ENCODE measurements at places on chromosomes 6 and 20. TPM values are rescaled to one million over a fixed set of nuclear protein-coding genes. Genes with fewer than 3 reads are reported as not detected.

Gene RUNX2
- total RNA-seq = 0.91 TPM

Gene LIN28B
- not detected for total RNA-seq

Gene KIF25
- total RNA-seq = not detected

Gene ERVFRD-1
- not detected for total RNA-seq

Gene AKAP12
- total RNA-seq = 207 TPM

Gene TUBB1
- total RNA-seq = not detected

Gene KIAA1755
- total RNA-seq = 2.0 TPM

Gene SLC29A1
- 25.9 TPM for total RNA-seq

Gene ENPP4
- total RNA-seq = 1.6 TPM

Gene SALL4
- total RNA-seq = 0.26 TPM

Gene NOX3
- total RNA-seq = not detected

Gene MCUR1
- 11.6 TPM for total RNA-seq

Gene HNF4A
- total RNA-seq = not detected

Gene MAPK13
- 8.3 TPM for total RNA-seq

Gene TRIM10
- total RNA-seq = not detected

Gene YTHDF1
- 28.1 TPM for total RNA-seq

Gene TRIM40
- not detected for total RNA-seq

Gene AURKA
- total RNA-seq = 26.7 TPM

Gene NKX2-4
- not detected for total RNA-seq

Gene MRAP2
- 27.2 TPM for total RNA-seq

Gene KHDC1L
- total RNA-seq = 0.26 TPM

Gene MROH8
- total RNA-seq = 6.4 TPM

Gene OLIG3
- total RNA-seq = not detected

Gene TCF21
- total RNA-seq = not detected

Gene RNF144B
- total RNA-seq = 16.6 TPM

Gene ZNF165
- 0.97 TPM for total RNA-seq

Gene CLVS2
- 0.11 TPM for total RNA-seq

Gene AARS2
- total RNA-seq = 6.3 TPM

Gene RIMS1
- total RNA-seq = 7.8 TPM

Gene ISM1
- total RNA-seq = 32.1 TPM

Gene HUS1B
- 1.0 TPM for total RNA-seq
